ENCODE measurements at places on chromosomes 5 and 9.

- DNase-seq: no peak
Measured at GRCh38 chr9:127137640-127138360, 15.4 kb upstream of the ANGPTL2 start.

GRCh38 chr5:124007675-124008398 lies 495.9 kb downstream of the CSNK1G3 start:
- no peak for DNase-seq

- no peak for DNase-seq
Measured at GRCh38 chr9:88992556-88992955, 1.3 kb downstream of the S1PR3 start.

- no peak for DNase-seq
Measured at GRCh38 chr9:72734631-72735030, 213.2 kb downstream of the TMC1 start.

- DNase-seq: no peak
Measured at GRCh38 chr9:33408087-33408486, 5.7 kb upstream of the AQP7 start.

DNA sequence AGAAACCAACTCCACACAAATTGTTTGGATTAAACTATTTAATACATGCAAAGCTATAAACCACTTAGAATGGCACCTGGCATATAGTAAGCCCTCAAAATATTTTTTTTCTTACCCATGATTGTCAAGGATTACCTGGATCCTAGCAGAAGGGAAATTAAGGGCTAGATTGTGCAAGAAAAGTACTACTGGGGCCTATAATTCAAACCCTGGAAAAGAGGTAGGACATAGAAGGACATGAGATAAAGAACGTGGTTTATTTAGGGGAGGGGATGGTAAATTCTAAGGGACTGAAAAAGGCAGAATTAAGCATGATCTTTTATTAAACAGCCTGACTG lies 14.9 kb upstream of the ARL15 start:
- no peak for DNase-seq

- no peak for DNase-seq
Measured at GRCh38 chr9:116855881-116856662, 169.0 kb downstream of the TRIM32 start.

- DNase-seq: no peak
Measured at GRCh38 chr5:154059039-154059430, 20.3 kb downstream of the MFAP3 start.

DNA sequence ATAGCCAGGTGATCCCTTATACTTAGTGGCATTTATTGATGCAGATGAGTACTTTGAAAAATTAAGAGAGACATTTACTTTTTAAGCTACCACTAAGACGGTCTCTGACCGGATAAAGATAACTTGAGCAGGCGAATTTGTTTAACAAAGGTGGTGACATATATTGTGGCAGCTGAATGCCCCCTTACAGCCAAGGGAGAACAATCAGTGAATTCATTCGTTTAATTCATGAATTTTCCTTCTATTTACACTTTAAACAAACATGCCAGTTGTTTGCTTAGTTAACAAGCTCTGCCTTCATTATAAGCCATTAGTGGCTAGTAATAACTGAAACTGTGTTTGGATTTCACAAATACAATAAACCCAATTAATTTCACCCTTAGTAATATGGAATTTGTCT lies 187.1 kb downstream of the AOPEP start:
- DNase-seq: no peak

DNA sequence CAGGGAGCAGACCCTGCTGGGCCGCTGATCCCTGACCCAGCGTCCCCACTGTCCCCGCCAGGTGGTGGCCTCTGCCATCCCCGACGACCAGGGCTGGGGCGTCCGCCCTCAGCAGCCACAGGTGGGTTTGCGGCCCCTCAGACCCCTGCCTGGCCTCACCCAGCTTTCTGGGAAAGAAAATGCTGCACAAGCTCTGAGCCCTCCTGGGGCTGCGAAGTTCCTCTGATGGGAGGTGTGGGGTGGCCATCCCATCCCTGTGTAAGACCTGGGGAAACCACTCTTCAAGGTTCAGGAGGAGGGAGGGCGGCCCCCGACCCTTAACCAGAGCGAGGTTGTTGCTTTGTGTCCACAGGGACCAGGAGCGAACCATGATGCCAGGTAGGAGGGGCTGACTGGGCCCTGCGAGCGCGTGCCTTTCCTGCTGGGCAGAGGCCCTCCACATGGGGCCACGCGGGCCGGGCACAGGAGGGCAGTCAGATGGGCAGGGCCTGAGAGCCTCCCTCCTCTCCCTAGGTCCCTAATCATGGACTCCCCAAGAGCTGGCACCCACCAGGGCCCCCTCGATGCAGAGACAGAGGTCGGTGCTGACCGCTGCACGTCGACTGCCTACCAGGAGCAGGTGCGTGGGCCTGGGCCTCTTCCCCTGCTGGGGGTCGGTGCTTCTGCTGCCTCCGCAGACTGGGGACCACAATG lies 7.7 kb downstream of the NOXA1 start:
- DNase-seq: no peak

- DNase-seq: no peak
Measured at GRCh38 chr9:111431684-111432083, 52.5 kb downstream of the ECPAS start.

- no peak for DNase-seq
Measured at GRCh38 chr5:168128557-168128956, 162.9 kb upstream of the WWC1 start.

DNA sequence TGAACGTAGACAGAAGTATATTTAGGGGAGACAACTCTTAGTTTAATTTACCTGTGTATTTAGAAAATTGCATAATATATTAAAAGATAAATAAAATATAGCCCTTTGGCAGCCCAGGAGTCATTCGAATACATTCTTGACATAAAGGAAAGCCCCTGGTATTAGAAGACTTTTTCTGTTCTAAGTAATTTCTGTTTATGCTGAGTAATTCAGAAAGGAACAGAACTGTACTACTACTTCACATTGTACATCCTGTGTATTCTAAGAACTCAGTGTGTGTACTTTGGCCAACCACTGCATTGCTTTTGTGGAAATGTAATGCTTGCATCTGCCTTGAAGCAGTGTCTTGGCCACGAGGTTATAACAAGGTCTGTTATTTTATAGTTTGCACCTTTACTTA lies 136.4 kb downstream of the KDM4C start:
- no peak for DNase-seq

DNA sequence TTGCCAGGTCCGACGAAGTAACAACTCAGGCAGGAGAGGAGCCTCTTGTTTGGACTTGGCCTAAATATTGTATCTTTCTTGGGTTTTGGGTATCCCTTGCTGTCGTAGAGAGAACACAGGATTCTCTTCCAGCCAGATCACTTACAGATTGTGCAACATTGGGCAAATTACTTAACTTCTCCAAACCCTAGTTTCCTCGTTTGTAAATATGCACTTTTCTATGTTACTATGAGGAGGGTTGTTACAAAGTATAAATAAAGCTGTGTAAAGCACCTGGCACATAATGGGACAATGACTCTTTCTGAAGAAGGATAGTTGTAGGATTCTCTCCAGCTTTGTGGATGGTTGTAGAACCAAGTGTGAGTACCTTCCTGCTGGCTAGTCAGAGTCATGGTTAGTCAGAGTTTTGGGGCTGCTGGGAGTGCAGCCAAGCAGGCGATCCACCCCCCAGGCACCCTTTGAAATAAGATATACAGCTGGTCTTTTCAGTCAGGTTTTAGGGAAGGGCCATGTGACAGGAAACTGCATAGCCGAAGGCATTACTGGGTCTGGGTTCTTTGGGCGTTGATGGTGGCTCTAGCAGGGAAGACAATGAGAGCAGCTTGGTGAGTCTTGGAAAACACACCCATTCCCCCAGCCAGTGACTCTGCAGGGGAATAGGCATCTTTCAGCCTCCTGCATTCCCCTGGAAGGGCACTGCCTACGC lies 49.9 kb upstream of the GDNF start:
- DNase-seq: no peak

GRCh38 chr9:78932849-78933627 lies 636.1 kb downstream of the PSAT1 start:
- DNase-seq: no peak

GRCh38 chr5:57262541-57262940 lies 88.7 kb downstream of the GPBP1 start:
- DNase-seq: no peak

DNA sequence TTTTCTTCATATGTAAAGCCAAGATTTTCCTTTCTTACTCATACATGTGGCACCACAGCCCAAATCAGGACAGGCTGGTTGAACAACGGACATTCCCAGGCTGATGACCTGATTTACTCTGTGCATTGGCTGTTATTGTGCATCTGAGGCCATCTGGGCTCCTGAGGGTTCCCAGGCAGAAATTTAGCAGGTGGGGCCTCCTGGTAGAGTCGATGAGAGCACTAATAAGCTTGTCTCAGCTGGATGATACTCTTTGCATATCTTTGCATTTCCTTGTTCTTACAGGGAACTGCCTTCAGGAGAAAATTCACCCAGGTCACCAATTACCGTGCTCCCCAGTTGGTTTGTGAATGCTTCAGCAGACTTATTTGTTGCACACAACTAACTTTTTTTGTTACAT lies 605.1 kb downstream of the ELAVL2 start:
- DNase-seq: no peak

- peak; percentile 9 for DNase-seq
Measured at GRCh38 chr5:41925555-41925951, 472 bp downstream of the FBXO4 start.

DNA sequence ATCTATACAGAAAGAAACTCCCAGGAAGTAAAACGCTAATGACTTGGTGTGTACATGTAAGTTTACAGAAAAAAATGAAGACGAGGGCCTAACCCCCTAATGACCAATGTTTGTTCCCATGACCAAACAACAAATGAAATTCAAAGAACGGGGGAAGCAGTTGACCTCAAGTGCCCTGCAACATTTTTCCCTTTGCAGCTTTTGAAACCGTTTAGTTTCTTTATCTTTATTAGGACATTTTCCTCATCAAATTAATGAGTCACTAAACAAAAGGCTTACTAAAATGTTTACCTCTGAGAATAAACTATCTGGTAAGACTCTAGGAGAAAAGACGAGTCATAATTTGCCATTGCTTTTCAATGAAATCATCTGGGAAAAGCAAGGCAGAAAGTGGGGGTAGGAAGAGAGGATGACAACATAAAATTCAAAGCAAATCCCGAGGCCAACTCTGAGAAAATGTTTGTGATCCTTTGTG lies 57.4 kb downstream of the LHFPL2 start:
- no peak for DNase-seq

- DNase-seq: no peak
Measured at GRCh38 chr5:93894601-93895354, 153.4 kb upstream of the POU5F2 start.

DNA sequence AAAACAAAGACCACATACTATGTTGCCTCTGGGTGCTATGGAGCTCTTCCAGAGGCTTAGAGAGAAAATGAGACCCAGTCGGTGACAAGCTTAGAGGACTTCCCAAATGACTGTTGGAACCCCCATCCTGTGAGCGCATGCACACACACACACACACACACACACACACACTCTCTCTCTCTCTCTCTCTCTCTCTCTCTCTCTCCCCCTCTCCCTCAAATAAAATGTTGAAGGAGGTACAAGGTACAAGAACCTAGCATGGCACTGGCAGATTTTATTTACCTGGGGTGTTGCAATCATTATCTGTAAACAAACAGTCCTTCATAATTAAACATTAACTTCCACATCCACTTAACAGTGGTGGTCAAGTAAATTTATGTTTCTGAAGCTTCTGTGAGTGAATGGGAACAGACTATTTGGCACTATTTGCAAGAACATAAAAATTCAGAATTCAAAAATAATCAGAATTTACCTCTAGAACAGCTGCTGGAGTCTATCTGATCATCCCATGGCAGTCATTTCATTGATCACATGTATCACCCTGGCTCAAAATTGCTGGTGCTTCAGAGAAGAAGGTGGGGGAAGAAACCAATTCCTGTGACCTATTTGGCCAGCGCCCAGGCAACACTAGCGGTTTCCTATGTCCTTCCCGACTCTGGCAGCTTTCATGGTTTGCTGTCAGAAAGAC lies 24.9 kb downstream of the TRPM3 start:
- DNase-seq: no peak

DNA sequence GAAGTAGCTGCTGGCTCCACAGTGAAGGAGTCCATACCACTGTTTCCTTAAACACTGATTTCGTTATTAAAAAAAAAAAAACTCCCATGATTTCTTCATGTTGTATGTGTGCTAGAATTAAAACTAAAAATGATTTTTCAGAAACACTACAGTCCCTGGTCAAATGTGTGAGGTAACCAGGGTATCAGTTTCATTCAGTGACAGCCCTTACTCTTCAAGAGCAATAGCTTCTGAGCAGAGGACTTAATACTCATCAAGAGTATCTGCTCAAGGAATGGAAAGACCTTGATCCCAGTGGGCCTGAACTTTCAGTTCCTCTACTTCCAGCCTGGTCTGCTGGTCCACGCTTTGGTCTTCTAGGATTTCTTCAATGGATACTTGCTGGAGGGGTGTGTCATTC lies 95.1 kb downstream of the BNC2 start:
- no peak for DNase-seq

GRCh38 chr5:120174089-120174488 lies 290.0 kb upstream of the PRR16 start:
- no peak for DNase-seq

GRCh38 chr5:145917288-145917687 lies 19.1 kb upstream of the SH3RF2 start:
- DNase-seq: no peak

- no peak for DNase-seq
Measured at GRCh38 chr9:128503870-128504269, 649 bp upstream of the GLE1 start.

DNA sequence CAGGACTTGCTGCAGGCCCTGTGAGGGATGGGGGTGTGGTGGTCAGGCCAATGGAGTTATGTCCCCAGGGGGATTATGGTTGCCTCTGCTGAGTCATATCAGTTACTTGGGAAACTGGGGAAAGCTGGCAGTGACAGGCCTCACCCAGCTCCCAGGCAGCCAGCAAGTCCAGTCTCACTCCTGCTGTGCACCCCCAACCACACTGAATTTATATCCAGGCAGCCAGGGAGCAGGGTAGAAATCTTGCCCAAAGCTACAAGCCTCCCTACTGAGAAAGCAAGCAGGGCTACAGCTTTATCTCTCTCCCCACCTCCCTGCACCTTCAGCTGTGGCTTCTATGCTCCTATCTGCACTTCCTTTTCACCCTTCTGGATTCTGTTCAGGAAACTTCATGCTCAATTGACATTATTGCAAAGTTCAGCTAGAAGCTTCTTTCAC lies 2076.0 kb upstream of the CDH9 start:
- no peak for DNase-seq

- no peak for DNase-seq
Measured at GRCh38 chr5:7872517-7873130, 3.7 kb downstream of the MTRR start.

- DNase-seq: no peak
Measured at GRCh38 chr5:35308421-35308820, 78.1 kb upstream of the PRLR start.

GRCh38 chr5:146238973-146239372 lies 35.6 kb downstream of the RBM27 start:
- DNase-seq: no peak

- peak; percentile 15 for DNase-seq
Measured at GRCh38 chr9:120742951-120743416, 28.7 kb upstream of the MEGF9 start.

Data from CD4-positive, alpha-beta T cell treated with Interleukin-6 at 100 ng/mL for 8 hours (primary cell).